ENCODE measurements at places on chromosomes 7 and 10.

- DNase-seq: no peak
Measured at GRCh38 chr10:34690383-34691049, 124.6 kb downstream of the PARD3 start.

GRCh38 chr7:128323040-128323439 is 20.7 kb downstream of the RBM28 start:
- no peak for DNase-seq

GRCh38 chr7:106216517-106216922 is 68.3 kb downstream of the NAMPT start:
- peak; percentile 98 for DNase-seq

GRCh38 chr7:73451780-73452398 is 18.3 kb downstream of the FZD9 start:
- peak; percentile 68 for DNase-seq

Data from Panc1 (cell line).